ENCODE measurements at places on chromosomes 5 and 9.

- DNase-seq = no peak
Observed at GRCh38 chr5:32290922-32291321, 21.8 kb downstream of the MTMR12 start.

GRCh38 chr9:127153501-127153900 lies 31.1 kb upstream of the ANGPTL2 start:
- DNase-seq = no peak

- DNase-seq = no peak
Observed at GRCh38 chr9:16501726-16502125, 368.7 kb downstream of the BNC2 start.

DNA sequence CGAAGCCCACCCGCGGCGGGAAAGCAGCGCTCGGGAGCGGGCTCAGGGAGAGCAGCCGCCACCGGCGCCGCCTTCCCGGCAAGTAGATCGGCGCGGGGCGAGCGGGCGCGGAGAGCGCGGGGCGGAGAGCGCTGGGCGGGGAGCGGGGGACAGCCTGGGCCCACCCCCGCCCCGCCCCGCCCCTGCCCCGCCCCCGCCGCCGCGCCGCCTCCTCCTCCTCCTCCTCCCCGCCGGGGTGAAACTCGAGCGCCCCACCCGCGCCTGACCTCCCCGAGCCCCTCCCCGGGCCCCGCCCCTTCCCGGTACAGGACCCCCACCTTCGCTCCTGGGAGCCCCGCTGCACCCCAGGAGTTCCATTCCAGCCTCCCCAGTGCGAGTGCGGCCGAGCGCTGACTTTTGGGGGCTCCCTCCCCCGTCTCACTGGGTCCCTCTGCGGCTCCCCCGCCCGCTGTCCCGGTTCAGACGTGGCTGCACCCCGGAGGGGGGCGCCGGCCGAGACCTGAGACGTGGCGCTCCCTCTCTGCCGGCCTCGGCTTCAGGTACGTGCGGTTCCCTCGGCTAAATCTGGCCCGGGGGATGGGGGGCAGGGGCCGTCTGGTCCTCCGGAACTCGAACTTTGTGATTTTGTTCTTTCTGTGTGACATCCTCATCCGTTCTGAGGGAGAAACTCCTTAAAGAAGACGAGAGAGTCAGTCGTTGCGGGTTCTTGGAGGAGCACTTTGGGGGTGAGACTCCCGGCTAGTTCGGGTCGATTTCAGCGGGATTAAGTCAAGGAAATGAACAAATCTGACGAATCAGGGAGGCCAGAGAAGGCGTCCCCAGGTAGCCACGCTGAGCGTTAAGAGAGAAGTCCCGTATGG lies at the start of gene SEMA5A:
Gene SEMA5A, minus strand, starts transcription at position 84 of the 860 bp plus-strand sequence. CDS start 166,129 bp downstream, outside the sequence.
- DNase-seq = no peak

GRCh38 chr9:86534572-86535258 lies 180.5 kb upstream of the TUT7 start:
- no peak for DNase-seq

DNA sequence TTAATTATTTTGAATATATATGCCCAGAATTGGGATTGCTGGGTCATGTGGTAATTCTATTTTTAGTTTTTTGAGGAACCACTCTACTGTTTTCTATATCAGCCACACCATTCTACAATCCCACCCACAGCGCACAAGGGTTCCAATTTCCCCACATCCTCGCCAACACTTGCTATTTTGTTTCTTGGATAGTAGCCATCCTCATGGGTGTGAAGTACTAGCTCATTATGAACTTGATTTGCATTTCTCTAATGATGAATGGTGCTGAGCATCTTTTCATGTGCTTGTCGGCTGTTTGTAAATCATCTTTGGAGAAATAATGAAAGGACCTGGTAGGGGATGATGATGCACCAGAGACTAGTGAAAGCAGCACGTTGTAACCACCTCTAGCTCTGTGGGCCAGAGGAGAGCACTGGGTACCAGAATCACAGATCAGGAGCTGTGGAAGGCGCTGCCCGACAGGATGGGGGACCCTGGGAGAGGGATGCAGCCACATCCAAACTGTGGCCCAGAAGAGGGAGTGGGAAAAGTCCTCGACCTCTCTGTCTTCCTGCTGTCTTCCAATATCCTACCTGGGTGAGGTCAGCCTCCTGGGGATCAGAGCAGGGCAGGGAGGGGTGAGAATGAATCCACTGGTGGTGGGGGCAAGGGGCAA lies 155.4 kb downstream of the RGS3 start:
- DNase-seq = no peak

DNA sequence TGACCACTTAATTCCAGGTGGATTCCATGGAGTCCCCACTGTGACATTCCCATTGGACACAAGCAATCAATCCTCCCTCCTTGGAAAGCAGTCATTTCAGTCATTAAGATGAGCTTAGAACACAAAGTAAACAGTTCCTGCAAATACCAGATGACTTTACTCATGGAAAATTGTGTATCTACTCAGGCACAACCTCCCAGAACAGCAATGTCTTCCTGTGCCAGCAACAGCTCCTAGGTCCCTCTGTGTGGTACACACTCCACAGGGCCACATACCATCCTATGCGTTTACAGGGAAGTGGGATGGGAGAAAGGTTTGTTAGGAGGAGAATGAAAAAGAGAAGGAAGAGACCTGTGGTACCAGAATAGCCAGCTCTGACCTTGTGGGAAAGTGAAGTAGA lies 53.7 kb downstream of the MTMR12 start:
- no peak for DNase-seq

DNA sequence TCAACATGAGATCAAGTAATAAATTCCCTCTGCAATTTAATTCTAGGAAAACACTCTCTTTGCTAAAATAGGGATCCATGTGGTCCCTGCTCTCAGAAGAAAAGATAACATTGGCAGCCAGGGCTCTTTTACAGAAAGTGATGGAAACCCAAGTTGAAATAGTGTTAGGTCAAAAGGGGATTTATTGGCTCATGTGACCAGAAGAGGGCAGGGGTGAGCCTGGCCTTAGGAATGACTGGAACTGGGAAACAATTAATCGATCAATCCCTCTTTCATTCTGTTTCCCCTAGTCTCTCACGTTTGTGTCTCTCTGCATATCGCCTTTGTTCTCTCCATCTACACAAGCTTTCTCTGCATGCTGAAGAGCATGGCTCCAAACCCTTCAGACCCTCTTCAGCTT lies 58.3 kb upstream of the ALDH1B1 start:
- no peak for DNase-seq

- DNase-seq = no peak
Observed at GRCh38 chr5:156716591-156717380, 133.3 kb upstream of the PPP1R2B start.

DNA sequence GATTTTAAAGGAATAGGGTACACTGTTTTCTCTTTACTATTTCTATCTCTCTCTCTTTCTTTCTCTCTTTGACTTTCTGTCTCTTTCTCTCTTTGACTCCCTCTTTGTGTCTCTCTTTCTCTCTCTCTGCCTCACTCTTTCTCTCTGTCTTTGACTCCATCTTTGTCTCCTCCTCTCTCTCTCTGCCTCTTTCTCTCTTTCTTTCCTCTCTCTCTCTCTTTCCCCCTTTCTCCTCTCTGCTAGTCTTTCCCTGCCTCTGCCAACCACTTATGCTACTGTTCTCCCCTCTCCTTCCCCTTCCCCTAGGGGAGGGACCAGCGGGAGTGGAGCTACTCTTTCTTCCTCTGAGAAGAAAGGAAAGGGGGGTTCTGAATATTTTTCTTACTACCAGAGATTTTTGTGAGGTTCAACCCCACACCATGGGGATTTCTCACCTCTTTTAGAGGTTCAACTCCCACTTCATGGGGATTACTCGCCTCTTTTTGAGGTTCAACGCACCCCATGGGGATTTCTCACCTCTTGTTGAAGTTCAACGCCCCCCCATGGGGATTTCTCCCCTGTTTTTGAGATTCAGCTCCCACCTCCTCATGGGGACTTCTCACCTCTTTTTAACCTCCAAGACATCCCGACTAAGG lies 309.9 kb downstream of the NR3C1 start:
- no peak for DNase-seq

GRCh38 chr9:35226651-35227050 lies 64.8 kb downstream of the UNC13B start:
- peak; percentile 41 for DNase-seq

- DNase-seq = no peak
Observed at GRCh38 chr5:82593481-82593880, 315.3 kb upstream of the RPS23 start.

- no peak for DNase-seq
Observed at GRCh38 chr5:105789246-105789645, 1881.5 kb downstream of the EFNA5 start.

DNA sequence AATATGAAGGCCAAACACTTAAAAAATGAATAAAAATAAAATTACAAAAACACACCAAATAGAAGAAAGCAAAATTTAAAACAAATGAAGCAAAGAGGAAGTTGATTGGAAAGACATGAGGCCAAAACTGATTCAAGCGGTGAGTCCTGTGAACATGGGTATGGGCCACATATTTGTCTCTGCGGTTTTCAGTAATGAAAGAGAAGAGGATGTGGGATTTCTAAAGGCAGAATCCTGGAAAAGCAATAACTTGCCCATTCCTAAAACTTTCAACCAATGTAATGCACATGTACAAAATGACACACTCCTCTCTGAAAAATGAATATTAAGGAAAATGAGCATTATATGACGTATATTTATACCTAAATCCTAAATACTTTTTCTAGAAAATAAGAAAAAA lies 263.7 kb downstream of the SEMA5A start:
- DNase-seq = no peak

GRCh38 chr9:131461166-131461565 lies 41.6 kb upstream of the POMT1 start:
- no peak for DNase-seq

DNA sequence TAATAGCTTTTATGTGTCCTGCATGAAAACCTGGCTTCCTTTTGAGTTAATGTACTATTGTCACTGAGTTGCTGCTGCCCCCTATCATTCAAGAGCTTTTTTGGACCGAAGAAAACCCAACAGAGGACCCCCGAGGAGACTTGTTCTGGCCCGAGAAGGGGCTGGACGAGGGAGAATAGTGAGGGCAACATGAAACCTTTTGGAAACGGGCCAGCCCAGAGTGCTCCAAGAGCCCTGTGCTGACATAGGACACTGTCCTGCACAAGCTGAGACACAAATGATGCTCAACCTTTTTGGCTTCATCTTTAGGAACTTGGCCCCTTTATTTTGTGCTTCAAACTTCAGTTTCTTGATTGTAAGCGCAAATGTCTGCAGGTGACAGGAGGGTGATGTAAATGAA lies 4.0 kb upstream of the GADD45G start:
- DNase-seq = no peak

GRCh38 chr9:31983895-31984294 lies 400.5 kb upstream of the ACO1 start:
- no peak for DNase-seq
